Hematopoietic multipotent progenitor cell treated with erythropoietin and hydrocortisone succinate and interleukin-3 and kit ligand, for 6 days (in vitro differentiated cells): ENCODE measurements at places on chromosomes 6 and 20.

DNA sequence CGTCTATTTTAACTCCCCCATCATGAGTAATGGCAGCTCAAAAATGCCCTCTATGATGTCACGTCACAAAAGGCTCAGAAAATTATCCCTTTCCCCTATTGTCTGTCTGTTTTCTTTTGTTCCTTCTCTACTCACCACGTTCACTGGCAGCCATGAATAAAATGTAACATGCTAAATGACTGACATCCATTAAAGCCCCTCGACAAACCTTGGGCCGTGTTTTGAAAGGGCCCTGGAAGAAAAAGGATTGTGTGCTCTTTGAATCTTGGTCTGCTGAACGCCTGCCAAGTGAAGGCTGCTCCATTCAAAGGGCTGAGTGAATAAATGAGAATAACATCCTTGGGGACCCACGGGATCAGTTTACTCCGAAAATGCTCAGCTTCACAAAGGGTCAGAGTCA is 118.7 kb downstream of the RPS12 start:
- no peak for DNase-seq

DNA sequence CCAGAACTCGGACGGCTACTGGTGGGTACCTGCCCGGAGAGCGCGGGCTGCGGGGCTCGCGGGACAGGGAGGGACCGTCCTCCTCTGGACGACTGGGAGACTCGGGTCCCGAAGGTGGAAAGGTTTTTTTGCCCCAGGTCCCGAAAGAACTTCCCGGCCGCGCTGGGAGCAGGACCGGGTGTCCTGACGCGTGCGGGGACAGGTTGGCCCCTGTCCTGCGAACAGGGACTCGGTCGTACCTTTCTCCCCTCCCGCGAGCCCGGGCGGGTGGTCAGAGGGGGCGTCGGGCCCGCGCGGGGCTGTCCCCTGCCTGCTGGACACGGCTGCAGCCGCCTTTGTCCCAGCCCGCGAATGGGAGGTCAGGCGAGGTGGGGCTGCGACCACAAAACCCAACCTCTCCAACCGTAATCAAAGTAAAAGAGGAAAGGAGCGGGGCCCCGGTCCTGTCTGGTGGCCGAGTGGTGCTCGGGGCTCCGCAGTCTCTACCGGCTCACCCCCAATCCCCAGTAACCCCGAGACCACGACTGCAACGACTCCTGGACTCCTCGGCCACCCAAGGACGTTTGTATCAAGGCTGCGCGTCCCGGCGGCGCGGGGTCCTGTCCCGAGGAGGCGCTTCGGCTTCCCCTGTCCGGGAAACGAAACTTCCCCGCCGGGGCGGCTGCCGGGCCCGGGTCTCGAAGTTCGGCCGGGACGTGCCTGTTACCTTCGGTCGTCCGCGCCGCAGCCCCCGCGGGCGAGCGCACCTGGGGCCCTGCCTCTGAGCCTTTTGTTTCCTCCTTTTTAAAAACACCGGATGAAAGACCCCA is 798 bp downstream of the DSP start:
- DNase-seq = no peak

DNA sequence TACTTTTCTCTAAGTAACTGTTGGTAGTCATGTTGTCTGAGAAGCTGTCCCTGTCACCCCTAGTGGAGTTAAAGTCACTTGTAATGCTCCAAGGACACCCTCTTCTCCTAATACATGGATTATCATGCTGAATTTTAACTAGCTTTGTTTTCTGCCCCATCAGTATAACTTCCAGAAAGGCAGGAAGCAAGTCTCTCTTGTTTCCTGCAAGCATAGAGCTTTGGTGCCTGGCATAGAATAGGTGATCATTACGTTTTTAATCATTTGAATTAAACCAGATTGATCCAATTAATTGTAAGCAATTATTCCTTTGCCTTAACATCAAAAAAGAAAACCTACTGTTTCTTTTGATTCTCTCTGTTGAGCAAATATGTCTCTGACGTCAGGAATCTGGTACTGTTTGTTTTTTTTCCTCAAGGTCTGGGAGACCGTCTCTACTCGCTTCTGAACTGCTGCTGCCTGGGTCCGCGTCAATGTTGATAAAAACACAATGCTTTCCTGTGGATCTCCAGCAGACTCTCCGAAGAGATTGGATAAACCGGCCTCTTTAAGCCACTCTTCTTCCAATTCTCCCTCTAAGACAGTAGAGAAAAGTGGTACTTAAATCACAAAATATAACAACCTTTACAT is 71.8 kb downstream of the ARHGAP18 start:
- no peak for DNase-seq

DNA sequence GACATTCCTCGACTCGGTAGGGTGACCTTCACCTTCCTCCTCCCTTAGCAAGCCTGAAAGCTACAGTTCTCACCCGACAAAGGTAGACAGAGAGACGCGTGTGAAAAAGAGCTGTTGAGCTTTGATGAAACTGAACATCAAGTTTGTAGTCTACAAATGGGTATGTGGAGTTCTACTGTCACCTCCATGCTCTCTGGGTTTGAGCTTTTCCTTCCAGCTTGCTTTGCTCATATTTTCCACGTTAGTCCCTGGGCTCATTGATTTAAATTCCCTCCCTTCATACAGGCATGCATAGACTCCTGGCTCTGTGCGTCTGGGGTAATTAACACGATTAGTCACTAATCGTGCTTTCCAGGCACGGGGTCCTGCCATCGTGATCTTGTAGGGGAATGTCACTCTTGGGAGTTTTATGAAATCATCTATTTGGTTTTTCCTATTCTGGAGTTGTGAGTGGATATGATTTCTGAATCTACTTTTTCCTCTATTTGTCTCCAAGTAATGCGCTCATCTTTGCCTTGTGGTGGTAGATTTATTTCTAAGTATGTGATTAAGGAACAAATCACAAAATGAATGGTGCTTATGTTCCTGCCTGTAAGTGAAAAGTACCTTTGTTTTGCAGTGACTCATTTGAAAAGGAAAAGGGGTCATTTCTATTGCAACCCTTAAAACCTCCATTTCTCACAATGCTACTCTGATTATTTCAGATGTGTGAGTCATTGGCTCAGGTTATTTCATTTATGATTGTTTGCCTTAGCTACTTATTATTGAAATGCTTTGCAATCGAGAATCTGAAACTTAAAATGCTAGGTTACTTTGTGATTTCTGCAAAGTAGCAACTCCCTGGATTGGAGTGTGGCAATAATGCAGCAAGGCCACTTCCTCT is 154.6 kb downstream of the ZDHHC14 start:
- peak; percentile 65 for DNase-seq

DNA sequence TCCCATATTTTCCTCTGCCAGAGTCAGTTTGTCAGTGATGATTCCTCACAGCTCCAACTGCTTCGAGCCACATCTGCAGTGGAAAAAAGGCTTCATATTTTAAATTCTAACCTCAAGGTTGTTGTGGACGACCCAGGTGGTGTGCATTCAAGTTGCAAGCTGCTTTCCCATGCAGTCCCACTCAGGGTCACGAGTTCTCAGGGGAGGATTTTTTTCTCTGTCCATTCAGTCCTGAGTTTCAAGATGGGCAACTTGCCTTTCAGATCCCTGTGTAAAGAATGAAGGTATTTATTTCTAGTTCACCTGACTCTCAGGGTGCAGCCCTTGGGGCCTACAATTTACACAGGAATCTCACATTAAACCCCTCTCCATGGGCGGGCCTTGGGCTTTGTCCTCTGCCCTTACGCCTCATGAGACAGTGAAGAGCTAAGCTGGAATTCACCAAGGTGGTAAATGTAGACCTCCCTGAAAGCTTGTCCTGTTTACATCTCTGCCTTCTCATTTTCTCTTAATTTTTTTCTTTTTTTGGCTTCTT is 65.9 kb downstream of the TPD52L1 start:
- DNase-seq = no peak

GRCh38 chr20:63106108-63106764 is 99.5 kb upstream of the BHLHE23 start:
- no peak for DNase-seq

- DNase-seq = no peak
Measured at GRCh38 chr6:90095788-90096187, 200.9 kb downstream of the BACH2 start.

GRCh38 chr6:37042150-37042549 is 36.7 kb downstream of the FGD2 start:
- DNase-seq = peak; percentile 30

- DNase-seq = no peak
Measured at GRCh38 chr6:85620308-85620707, 22.4 kb downstream of the SYNCRIP start.

DNA sequence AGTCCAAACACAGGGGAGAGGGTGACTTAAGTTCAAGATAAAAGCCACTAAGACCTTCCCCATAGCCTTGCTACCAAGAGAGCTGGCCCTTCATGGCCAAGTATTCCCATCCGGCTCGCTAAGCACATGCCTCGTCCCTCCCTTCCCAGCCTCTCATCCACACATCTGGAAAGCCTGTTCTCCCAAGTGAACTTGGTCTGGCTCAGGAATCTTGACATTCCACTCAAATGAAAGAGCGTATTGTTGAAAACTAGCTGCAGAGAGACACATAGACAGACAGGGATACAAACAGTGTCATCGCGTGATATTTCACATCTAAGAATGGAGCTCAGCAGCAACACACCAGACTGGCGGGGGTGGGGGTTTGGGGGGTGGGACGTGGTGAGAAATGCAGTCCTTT is 182.8 kb upstream of the FOXQ1 start:
- DNase-seq = no peak

DNA sequence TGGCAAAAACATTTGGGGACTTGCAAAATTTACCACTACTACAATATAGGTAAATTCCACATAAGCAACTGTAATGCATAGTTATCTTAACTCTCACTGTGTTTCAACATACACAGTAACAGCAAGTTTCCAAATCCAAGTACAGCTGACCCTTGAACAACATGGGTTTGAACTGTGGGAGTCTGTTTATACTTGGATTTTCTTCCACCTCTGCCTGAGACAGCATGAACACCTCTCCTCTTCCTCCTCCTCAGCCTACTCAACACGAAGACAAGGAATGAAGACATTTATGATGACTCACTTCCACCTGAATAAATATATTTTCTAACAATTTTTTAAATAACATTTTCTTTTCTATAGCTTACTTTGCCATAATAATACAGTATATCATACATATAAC is 25.6 kb downstream of the MAN1A1 start:
- no peak for DNase-seq

DNA sequence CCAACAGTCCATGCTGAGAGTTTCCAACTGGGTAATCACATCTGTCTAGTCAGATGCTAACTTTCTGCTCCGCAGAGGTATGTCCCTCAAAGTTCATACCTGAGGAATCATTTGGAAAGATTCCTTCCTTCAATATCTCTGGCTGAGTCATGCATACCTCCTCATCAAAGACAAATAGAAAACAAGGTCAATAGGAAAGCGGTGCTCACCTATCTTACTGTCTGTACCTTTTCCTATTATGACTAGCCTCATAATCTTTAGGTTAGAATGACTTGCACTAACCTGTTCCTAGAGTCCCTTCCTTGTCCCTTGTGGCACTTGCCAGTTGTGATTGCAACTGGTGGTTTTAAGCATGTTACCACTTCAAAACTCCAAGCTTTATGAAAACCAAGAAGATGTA is 78.2 kb upstream of the PTPRK start:
- DNase-seq = no peak

DNA sequence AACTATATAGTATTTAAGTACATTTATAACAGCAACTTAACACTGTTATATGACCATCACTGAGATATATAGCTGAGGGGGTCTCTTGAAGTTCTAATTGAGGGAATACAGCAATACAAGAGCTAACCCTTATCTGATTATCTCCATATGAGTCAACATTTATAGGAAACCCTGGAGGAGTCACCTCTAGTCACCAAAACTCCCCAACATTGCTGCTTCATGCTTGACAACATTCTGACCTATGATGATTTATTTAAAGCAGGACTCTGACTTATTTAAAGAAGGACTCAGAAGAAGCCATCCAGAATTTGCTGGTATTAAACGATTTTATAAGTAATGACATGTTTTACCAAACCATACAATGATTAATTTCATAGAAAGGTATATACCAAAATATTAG is 182.6 kb upstream of the NOX3 start:
- DNase-seq = no peak
